ENCODE measurements at places on chromosomes 2 and 18.
A peak's percentile ranks its signal among the peaks of the same experiment; 100 is the strongest.

DNA sequence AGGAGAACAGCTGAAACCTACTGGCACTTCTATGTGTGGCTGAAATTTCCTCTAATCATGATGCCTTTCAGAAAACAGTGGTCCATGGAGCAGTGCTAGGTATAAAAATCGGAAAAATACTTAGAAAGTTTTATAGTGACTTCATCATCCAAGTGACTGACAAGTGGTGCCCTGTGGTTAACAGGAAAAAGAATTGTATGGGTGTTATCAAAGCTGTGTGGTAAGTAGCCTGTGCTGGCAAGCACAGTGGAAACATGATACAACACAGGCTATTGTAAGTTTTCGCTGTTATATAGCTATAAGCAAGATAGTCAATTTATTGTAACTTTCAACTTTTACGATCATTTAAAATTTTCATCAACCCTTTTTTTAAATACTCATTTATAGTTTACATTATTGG is 1599.7 kb upstream of the ZEB2 start:
- no peak for DNase-seq

- DNase-seq: no peak
Measured at GRCh38 chr2:212991120-212991519, 160.3 kb downstream of the IKZF2 start.

GRCh38 chr2:34785206-34785785 is 1186.2 kb upstream of the FAM98A start:
- no peak for DNase-seq

- no peak for DNase-seq
Measured at GRCh38 chr2:43453179-43454170, 142.4 kb downstream of the THADA start.

DNA sequence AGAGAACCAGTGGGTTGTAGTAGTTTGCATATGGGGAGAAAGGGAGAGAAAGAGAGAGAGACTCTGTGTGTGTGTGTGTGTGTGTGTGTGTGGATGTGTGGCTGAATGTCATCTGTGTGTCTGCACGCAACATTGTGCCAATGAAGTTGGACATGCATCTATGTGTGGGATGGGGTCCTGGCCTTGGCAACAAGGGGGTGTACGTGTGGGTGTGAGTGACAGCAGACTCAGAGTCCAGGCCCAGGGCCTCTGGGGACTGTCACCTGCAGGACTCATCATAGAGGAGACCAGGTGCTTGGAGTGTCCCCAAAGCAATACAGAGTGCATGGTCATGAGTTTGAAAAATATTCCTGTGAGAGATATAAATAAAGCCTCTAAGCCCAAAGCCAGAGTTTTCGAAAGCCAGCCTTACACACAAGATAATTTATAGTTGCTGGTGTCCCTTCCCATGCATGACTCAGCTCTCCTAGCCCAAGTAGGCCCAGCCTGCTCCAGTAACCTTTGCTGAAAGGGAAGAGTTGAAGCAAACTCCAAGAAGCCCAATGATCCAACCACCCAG is 59.9 kb downstream of the TNP1 start:
- DNase-seq: peak; percentile 68

DNA sequence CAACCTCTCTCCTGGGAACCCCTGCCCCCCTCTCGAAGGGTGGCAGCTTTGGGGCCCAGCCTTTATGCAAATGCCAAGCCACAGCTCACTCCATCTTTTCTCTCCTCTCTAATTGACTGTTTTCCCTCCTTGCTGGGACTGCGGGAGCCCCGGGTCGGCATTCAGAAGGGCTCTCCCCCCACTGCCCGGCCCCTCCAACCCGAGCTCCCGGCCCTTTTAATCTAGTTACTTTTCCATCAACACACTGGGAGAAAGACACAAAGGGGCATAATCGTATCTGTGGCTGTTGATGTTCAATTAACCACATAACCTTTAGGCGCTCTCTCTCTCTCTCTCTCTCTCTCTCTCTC is 95.4 kb downstream of the INHBB start:
- DNase-seq: no peak

DNA sequence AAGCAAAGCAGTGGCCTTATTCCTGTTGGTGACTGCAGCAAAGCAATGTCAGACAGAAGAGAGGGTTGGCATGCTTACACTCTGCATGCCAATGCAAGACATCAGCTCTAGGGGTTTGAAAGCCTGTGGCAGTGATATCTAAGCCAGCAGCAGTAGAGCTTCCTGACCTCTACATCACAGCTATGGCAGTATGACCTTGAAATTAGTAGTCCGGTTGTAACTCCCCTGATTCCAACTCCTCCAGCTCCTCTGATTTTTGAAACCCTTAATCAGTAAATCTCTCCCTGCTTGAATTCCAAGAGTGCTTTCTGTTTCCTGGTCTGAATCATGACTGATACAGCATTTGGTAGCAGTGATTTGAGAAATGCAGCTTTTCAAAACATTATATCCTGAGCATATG is 60.0 kb upstream of the LRP1B start:
- DNase-seq: peak; percentile 7

GRCh38 chr2:231245249-231246094 is 47.0 kb downstream of the ARMC9 start:
- DNase-seq: no peak

GRCh38 chr2:84894758-84895520 is 10.5 kb upstream of the TMSB10 start:
- peak; percentile 89 for DNase-seq

- no peak for DNase-seq
Measured at GRCh38 chr2:227472265-227473121, 537 bp downstream of the AGFG1 start.

GRCh38 chr2:36287363-36288275 is 68.0 kb upstream of the CRIM1 start:
- peak; percentile 13 for DNase-seq

DNA sequence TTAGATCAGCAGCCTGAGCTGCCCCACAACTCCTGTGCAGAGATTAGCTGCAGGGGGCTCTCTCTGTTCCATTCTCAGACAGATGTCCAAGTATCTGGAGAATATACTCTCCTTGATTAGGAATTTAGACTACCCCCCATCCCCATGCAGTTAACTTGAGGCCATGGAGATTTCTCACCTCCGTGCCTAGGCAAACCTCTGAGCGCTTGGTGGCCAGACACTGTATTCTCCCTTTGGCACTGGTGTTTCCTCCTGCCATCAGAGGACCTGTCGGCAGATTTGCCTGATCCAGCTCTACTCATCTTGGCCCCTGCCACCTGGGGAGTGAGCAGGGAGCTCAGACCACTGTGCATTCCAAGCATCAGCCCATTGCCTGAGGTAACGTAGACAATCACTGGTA is 48.3 kb downstream of the ZNF804A start:
- no peak for DNase-seq

DNA sequence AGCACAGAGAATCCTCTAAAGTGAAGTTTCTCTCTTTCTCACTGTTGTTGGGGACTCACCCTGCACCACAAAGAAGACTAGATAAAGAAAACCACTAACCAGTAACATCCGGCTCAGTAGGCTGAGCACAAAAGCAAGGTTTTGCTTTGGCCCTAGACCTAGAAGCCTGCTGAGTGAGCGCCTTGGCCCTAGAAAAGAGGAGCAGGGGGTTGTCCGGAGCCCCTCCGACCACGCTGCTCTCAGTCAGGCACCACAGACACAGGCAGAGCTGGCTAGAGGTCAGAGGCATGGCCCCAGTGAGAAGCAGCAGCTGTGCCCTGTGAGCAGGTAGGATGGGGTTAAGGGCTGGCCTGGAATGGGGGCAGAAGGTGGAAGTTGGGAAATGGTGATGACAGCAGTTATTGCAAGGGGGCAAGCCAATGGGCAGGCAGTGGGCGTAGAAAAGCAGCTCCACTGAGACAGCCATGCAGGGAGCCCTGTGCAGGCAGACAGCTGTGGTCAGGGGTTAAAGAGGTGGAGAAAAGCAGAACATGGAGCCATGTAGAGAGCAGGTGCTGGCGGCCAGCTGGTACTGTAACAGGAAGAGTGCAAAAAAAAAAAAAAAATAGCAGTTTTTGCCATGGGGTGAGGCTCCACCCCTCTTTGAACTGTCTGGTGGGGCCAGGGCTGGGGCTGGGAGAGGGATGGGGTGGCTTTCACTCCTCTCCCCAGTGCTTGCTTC is 36.9 kb upstream of the SLC14A1 start:
- DNase-seq: no peak

DNA sequence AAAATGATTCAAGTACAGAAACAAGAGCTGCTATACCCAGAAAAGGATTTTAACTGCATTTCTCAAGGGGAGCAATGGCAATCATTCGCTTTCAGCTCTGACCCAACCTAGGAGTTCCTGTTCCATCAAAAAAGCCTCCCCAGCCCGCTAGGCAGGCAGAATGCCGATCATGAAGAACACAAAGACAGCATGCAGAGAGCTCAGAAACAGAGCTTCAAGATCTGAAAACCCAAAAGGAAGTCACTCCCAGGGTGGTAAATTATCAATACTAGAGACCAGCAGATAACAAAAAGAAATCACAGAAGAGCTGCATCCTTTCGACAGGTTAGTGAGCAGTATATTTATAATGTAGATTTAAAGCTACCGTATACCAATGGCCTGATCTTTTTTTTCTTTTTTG is 84.8 kb upstream of the CRIM1 start:
- no peak for DNase-seq

DNA sequence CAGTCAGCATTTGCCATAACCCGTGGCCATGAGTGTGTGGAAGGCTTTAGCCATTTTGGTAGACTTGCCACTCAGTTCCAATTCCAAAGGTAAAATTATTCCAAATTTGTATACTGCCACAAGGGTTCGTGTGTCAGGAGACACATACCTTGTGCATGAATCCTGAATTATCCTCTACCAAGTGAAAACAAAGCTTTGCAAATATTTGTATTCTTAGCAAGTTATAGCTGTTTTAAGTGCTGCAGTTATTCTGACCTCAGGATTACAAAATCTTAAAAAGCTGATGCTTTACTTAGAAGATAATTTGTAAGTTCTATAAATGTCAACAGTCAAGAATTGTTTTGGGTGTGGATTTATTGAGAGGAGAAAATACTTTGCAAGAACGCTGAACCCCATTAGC is 100.6 kb downstream of the ANTXR1 start:
- DNase-seq: no peak

DNA sequence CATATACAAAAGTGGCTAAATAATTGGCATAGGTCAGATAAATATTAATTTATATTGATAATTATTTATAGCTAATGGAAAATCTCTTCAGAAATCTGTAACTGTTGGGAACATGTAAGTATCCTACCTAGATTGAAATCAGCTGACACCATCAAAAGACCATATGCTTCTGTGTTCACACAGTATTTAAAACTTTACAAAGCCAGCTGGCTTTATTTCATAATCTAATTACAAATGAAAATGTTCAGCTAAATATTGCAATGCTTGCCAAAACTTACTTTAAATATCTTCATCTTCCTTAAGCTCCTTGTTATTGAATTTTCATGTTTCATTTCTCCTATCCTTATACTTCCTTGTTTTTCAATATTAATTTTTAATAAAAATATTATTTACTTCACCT is 190.9 kb upstream of the DOK6 start:
- DNase-seq: no peak

- no peak for DNase-seq
Measured at GRCh38 chr2:241200822-241201395, 12.4 kb downstream of the ANO7 start.

GRCh38 chr2:36892805-36893204 is 73.5 kb downstream of the STRN start:
- no peak for DNase-seq
